ENCODE measurements at places on chromosomes 16 and 17. TPM values are rescaled to one million over a fixed set of nuclear protein-coding genes. Genes with fewer than 3 reads are reported as not detected.

Gene BRIP1
- total RNA-seq, result 4.0 TPM

DNA sequence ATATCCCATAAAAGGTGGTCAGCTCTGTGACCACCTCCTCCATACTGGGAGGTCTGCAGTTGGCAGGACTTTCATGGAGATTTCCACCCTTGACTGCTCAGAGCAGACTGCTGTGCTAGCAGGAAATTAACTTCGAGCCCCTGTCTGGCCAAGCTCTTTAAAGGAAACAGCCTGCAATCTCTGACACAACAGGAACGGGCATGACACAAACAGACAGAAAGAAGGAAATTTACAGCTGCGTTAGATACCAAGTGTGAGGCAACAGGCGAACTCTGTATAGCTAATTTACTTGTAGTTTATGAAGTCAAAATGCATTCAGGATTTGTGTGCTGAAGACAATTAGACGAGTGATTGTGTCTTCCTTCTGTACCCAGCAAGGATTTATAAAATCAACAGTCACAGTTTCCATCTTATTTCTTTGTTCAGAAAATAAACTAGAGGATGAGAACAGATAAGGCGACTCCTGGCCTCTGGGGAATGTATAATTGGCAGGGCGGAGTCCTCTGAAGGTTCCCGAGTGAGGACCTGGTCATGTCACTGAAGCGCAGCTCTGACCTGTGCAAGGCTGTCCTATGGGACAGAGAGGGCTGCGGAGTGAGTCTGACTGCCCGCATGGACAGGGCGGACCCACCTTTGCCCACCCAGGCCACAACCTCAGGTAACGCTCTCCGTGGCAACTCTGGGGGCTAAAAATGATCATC is 16.1 kb downstream of the WIPI1 start:
- DNase-seq, result no peak

DNA sequence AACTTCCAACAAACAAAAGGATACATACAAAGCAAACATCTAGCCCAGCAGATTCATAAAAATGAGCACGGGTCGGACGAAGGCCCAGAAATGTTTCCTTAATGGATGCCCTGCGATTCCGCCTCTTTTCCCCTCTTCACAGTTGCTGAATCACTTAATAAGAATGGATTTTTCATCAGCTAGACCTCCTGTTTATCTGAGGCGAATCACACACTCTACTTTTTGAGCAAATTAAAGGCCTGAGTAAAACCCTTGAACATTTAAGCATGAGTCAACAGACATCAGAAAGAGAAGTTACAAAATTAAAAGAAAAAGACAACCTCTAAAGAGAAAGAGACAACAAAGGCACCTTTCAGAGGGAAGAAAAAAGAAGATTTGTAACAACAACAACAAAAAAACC is 44.7 kb downstream of the HS3ST3A1 start:
- DNase-seq, result peak; percentile 59

DNA sequence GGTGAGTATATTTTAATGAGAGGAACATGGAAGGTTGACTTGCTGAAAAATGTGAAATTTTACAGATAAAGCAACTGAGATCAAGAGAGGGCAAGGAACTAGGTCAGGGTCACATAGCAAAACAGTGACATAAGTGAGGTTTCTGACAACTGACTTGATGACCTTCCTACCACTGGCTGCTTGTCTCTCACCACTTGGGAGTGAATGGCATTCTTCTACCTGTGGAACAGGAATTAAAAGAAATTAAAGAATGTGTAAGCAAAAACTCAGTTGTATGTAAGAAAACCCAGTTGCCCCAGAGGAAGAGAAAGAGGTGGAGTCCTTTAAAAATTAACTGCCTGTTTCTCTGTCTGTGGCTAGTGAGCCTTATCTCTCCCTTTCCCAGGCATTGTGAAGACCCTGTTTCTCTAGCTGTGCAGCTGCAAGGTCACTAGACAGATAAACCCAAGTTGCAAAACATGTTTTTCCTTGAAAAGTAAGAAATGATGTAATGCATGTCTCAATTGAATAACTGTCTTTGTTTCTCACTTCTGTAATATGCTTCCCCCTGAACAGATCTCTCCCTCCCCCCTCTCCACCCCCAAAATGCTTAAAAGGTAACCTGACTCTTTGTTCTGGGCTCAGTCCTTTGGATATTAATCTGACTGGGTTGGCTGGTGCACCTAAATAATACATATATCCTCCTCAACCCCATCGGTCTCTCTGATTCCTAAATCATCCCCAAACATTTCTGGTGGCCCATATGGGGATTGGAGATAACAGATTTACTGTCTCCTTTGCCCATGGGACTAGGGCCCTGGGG is 23.4 kb downstream of the ACSM1 start:
- DNase-seq, result no peak

- DNase-seq, result peak; percentile 43
Observed at GRCh38 chr17:72529386-72529785, 408.6 kb downstream of the SOX9 start.

DNA sequence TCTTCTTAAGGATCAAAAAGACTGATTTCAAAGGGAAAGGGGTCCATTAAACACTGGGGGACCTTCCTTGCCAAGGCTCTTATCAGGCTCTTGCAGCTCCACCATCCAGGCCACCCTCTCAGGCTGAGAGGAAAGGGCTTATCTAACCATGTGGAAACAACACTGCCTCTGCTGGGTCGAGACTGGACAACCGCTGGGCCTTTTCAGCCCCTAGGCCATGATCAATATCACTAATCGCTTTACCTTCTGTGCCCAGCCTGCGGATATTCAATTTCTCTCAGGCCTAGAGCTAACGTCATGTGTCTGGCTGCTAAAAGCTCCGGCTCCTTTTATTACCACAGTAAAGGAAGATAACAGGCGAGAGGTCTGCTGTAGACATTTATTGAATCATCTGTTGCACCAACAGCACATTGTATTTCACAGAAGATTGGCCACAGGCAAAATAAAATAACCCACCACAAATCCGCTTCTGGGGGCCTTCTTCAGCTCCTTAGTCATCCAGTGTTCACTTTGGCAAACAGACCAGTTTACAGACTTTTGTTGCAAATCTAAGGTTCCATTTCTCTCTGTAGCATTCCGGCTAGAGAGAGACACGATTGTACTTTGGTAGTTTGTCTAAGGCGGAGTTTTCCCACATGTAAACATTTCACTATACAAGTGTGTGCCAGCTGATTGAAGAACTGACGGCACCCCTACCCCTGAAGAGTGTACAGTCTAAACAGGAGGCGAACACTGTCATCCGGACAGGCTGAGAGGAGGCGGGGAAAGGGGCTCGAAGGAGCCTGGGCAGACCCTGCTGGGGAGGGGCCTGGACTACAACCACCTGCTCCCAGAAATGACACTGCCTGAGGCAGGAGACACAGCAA is 13.9 kb downstream of the CYB561 start:
- DNase-seq, result peak; percentile 46

- no peak for DNase-seq
Observed at GRCh38 chr16:17053536-17054160, 417.1 kb downstream of the XYLT1 start.

Gene PDILT
- not detected for total RNA-seq

GRCh38 chr17:75885431-75885830 is 7.0 kb upstream of the TRIM47 start:
- no peak for DNase-seq

Gene COX6A2
- not detected for total RNA-seq

GRCh38 chr16:88781140-88782077 is 3.6 kb downstream of the PIEZO1 start:
- no peak for DNase-seq

GRCh38 chr16:10856042-10856441 is 21.0 kb upstream of the CIITA start:
- DNase-seq, result no peak

DNA sequence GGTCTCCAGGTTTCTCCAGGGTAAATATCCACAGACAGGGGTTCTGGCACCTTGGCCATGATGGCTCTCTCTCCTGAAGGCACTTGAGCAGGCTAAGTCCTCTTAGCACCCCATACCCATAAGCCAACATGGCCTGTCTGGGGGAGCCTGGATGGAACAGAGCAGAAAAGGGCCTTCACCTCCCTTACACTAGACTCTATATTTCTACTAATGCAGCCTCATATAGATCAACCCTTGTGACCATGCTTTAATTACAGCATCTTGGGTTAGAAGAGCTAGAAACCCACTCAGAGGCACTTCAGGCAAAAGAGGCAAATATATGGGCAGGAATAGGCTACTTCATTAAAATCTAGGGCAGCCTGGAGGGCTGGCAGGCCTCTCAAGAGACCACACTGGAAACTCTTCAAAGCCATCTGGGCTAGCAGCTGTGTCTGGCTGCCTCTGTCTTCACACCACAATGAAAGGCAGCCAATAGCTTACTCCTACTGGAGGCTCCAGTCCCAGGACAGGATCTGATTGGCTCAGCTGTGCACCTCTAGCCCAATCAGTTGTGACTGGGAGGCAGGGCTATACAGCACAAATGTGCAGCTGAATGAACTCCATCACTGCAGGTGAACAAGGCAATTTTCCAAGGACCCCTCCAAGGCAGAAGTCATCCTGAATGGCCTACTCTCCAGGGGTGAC is 4.7 kb upstream of the CDT1 start:
- DNase-seq, result no peak

Gene PYCARD
- 103 TPM for total RNA-seq

- DNase-seq, result no peak
Observed at GRCh38 chr17:5861854-5862253, 208.3 kb upstream of the WSCD1 start.

GRCh38 chr16:969508-970385 is 1.0 kb downstream of the LMF1 start:
- DNase-seq, result no peak

DNA sequence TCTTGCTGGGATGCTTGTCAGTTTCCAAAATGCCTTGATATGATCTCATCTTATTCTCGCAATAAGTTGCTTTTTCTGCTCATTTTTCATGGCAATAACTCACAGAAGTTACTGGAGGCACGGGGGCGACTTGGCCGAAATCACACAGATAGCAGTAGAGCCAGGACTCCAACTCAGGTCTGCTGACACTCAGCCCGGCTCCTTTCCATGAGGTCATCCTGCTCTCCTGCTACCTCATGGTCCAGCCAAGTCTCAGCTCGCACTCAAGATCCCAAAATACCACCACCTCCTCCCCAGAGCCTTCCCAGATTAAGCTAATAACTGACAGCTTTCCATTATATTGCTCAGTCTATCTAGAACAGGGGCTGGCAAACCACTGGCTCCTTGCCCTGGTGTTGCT is 269.5 kb downstream of the MAP2K4 start:
- DNase-seq, result no peak

Gene TBX21
- total RNA-seq, result not detected

DNA sequence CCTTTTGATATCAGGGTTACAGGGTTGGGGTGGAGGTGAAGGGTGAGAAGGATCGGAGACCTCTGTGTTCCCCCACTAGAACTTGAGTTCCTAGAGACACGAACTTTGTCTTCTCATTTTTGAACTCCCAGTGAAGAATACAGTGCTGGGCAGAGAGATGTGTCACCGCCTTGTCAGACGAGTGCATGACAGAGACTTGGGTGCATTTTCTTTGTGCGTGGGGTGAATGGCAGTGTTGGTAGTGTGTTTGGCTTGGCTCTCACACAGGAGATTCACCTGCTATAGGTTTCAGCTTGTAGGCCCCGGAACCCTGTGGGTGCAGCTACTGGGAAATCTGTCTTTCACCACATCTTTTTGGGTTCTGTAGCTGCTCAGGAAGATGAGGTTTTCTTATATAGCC is 40.0 kb upstream of the CCR7 start:
- no peak for DNase-seq

GRCh38 chr17:45261577-45262515 is at the start of gene SPATA32:
SPATA32 (minus strand) TSS chr17:45262094; CDS start chr17:45262016, 78 bp downstream.
- peak; percentile 31 for DNase-seq

- DNase-seq, result peak; percentile 51
Observed at GRCh38 chr16:57038166-57038565, 48.8 kb downstream of the NLRC5 start.

- DNase-seq, result no peak
Observed at GRCh38 chr16:10728003-10728887, 15.4 kb upstream of the NUBP1 start.

DNA sequence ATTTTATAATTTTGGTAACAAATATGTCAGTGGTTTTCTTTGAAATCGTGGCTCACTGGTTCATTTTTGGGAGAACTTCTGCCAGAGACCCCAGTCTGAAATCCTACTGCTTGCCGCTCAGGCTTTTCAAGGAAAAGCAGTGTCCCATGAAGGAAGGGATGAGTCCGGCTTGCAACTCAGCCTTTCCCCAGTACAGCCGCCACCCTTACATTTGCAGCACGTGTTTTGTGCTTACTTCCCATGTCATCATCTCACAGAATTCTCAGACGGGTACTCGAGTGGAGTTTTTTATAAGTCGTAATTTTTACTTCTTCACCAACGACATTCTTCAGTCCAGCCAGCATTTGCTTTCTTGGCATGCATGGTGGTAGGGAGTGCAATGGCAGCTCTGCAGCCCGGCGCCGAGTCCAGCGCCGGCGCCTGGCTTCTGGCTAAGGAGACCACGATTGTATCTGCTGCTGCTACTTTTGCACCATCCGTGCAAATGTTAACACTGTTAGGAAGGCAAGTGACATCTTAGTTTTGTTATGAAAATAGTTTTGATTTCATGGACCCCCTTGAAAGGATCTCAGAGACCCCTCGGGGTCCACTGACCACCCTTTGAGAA is 111.0 kb downstream of the AMFR start:
- DNase-seq, result no peak
